Muscle of leg (tissue), 16 donors: ENCODE measurements at places on chromosomes 6 and 20. TPM values are rescaled to one million over a fixed set of nuclear protein-coding genes. Genes with fewer than 3 reads are reported as not detected.

DNA sequence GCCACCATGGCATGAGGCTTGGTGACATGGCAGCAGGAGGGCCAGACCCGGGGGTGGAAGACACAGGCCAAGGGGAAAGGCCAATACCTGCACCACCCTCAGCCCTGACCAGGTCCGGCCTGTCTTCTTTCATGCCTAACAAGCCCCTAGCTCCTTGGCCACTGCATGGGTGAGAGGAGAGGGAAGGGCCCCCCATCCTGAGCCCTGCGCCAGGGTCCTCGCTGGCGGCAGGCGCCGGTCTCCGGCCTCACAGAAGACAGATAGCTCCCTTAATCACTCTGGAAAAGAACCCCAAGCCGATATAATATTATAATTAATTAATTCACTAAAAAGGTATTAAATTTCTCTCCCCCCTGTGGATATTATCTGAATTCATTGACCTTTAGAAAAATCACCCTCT lies 41.4 kb downstream of the MDFI start:
- DNase-seq: no peak

DNA sequence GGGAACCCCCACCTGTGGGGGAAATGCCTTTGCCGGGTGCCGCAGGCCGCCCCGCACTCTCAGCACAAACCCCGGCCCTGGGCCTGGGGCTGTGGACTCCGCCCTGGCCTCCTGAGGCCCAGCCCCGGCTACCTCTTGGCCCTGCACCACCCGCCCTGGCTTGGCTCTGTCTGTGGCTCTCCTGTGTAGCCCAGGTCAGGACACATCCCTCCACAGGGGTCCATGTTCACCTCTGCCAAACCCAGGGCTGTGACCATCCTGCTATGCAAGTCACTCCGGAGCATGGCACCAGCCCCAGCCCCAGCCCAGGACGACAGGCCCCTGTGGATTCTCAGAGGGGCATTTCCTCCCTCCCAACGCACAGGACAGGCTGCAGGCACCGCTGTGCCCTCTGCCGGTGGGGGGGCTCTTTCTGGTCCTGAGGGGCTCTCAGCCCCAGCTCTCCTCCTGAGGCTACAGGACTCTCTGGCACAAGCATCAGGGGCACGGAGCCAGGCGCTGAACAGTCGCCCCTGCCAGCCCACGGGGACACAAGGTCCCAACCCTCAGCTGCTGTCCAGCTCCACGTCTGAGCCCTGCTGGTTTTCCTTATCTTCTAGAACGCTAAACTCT lies 45.7 kb downstream of the TAF4 start:
- DNase-seq: no peak

DNA sequence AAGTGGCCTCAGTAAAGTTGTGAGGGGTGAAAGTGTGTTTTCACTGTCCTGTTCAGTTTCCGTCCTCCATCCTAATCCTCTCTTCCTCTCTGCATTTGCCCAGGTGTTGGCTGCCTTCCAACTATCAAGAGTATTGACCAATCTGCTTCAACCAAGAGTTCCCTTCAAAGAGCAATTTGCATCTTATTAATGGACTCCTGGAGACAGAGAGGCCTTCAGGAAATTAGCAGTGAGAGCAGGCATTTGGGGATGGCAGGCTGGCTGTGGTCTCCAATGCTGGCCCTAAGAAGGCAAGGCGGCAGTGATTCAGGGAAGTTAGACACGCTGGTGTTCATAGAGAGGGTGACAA lies 77.2 kb downstream of the GPR6 start:
- DNase-seq: no peak

DNA sequence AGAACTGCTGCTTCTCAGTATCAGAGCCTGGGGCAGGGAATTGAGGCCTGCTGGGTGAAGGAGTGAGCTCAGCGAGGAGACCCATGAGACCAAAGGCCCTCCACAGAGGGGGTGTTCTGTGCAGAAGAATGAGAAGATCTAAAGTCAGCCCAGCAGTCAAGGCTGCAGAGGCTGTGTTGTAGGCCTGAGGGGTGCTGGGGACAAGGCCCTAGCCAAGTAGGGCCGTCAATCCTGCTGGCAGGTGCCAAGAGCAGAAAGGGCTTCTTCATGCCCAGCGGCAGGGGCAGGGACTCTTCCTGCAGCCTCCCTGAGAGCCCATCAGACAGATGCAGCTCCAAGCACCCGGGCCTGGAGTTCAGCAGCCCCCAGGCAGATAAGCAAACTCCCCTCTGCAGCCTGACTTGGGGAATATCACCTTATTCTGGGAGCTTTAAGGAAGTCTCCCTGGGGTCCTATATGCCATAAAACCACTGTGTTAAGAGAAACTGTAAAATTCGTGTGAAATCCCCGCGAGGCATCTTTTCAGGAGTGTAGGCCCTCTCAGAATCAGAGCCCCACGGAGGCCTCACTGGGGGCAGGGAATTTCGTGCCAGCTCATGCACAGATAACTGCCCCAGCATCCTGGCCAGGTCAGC lies 9.0 kb downstream of the CCDC167 start:
- DNase-seq: no peak

DNA sequence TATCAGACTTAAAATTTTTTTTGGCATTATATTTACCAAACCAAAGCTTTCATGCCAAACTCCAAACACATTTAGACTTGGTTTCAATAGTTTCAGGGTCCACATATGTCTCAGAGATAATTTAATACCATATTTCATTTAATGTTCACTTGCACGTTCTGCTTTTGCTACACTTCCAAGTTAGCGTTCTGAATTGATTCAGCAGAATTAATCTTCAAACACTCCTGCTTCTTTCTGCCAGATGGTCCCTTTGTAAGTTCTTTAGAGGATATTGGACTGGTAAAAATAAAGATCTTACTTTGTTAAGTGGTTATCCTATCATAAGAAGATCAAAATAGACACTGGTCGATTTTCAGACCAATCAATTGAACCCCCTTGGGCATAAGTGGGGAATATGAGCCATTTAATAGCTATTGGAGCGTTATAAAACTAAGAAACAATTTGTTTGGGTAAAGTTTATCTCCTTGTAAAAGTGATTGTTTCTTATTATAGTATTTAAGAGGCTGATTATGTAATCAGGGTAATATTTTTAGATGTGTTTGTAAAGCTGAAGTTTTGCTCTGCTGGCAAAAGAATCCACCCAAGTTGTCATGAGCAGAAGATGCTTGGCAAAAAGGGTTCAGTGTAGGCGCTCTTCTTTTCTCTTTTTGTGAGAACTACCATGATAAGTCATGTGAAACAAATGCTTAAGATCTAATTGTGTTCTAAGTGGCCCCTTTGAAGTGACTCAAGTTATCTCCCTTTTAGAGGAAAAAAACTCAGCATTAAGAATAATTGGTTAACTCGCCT lies 92.2 kb downstream of the MCHR2 start:
- peak; percentile 2 for DNase-seq

DNA sequence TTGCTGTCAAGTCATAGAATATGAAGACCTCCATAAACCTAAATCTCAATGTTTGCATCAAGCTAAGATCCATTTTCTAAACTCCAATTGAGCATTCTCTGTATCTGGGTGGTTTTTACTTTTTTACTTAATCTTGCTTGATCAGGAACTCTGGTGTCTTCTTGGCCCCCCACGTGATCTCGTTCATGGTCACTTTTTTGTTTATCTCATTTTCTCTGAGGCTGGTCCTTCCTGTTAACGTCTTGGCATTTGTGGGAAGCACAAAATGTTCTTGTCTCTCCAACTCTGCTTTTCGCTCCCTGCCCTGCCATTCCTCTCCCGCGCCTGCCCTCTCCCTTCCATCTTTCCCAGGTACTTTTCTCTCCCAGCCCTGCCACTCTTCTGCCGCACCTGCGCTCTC lies 14.0 kb upstream of the MAPRE1 start:
- no peak for DNase-seq

Gene RAET1G
- 0.19 TPM for polyA plus RNA-seq

Gene NNAT
- 662 TPM for polyA plus RNA-seq
